ENCODE measurements at places on chromosomes 3 and 15. TPM values are rescaled to one million over a fixed set of nuclear protein-coding genes. Genes with fewer than 3 reads are reported as not detected.

The TYRO3 gene
- 115 TPM for total RNA-seq

The RPL14 gene
- total RNA-seq = 2,049 TPM

- peaks cover 18% of the 10 kb centered on the region for H3K36me3 ChIP-seq
- no peak overlapping the region for H3K4me3 ChIP-seq
- no peak for DNase-seq
- peaks cover 28% of the 10 kb centered on the region for H3K4me1 ChIP-seq
Observed at GRCh38 chr15:85607141-85607806, 187.5 kb downstream of the KLHL25 start.

DNA sequence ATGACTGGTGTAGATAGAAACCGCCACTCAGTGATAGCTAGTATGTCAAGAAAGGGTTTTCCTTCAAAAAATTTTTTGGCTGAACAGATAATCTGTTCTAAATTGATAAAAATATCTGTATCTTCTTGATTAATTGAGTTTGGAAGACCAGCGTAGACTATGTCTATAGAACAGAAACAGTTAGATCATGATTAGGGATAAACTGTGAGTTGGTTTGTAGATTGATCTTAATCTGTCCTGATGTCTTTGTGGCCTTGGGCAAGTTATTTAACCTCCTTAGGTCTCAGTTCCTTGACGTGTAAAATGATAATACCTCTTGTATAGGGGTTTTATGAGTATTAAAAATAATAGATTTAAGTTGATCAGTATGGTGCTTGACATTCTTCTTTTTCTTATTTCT lies 4.7 kb downstream of the NFKBIZ start:
- H3K27me3 ChIP-seq = peaks cover 9% of the 10 kb centered on the region
- no peak overlapping the region for H3K4me3 ChIP-seq
- H3K27ac ChIP-seq = no peak overlapping the region
- no peak for DNase-seq
- H3K4me1 ChIP-seq = peaks cover 23% of the 10 kb centered on the region
- peaks cover 50% of the 10 kb centered on the region for H3K36me3 ChIP-seq

The CCDC39 gene
- total RNA-seq = 0.46 TPM

The CLDN11 gene
- 1.8 TPM for total RNA-seq

The CLDN16 gene
- total RNA-seq = not detected

- H3K4me1 ChIP-seq = no peaks in the 10 kb centered on the region
- H3K36me3 ChIP-seq = no peaks in the 10 kb centered on the region
- H3K27me3 ChIP-seq = no peaks in the 10 kb centered on the region
- no peak overlapping the region for H3K4me3 ChIP-seq
- DNase-seq = no peak
Observed at GRCh38 chr3:102715030-102715697, 280.3 kb downstream of the ZPLD1 start.

DNA sequence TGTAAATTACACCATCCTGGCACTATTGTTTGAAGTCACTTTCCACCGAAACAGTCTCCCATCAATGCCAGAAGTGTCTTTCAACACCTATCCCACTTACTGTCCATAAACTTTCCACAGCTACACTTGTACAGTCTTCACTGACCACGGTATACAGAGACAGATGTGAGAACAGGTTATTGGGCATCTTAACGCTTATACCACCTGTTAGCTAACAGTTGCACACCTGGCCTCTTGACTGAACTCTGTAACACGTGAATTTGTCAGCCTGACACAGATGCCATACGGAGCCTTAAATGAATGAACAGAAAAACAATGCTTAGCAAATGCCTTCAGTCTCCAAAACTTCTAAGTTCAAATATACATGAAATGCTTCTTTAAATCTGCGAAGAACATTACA lies 440.5 kb downstream of the SHQ1 start:
- H3K36me3 ChIP-seq = no peaks in the 10 kb centered on the region
- H3K4me3 ChIP-seq = no peak overlapping the region
- peaks cover 73% of the 10 kb centered on the region for H3K4me1 ChIP-seq
- no peak for DNase-seq

The TBC1D23 gene
- 31.2 TPM for total RNA-seq

DNA sequence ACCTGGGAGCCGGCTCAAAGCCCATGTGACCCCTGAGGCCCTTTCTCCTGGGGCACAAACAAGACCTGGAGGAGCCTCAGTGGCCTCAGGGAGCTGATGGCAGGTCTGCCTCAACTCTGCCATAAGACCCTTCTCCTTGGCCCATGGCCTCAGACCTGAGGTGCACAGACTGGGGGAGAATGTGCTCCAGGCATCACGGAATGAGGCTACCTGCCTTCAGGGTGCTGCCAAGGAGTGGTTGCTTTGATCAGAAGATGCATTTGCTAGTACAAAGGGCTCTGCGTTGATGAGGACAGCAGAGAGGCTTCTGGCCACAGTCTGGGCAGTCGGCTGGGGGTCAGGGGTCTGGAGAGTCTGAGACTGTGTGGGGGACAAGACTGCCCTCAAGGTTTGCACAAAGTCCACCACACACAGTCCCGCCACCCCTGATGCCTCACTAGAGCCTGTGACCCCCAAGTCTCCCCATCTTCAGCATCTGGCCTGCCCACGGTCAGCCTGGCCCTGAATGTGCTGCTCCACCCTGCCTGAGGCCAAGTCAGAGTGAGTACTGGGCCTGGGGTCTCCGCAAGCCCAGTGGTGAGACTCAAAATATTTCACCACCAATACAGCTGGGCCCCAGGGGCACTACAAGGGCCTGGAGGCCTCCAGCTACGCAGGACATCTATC lies 26.6 kb downstream of the ALDH1L1 start:
- no peak overlapping the region for H3K4me3 ChIP-seq
- peaks cover 3% of the 10 kb centered on the region for H3K4me1 ChIP-seq
- DNase-seq = no peak
- H3K27me3 ChIP-seq = peaks cover 2% of the 10 kb centered on the region
- peaks cover 5% of the 10 kb centered on the region for H3K36me3 ChIP-seq

The ALPK3 gene
- total RNA-seq = 94.2 TPM

The SPSB4 gene
- total RNA-seq = 1.2 TPM

The MUSTN1 gene
- total RNA-seq = 1.1 TPM

The SCG5 gene
- total RNA-seq = 15.6 TPM

The HIGD2B gene
- not detected for total RNA-seq

The SEC22A gene
- total RNA-seq = 14.9 TPM

DNA sequence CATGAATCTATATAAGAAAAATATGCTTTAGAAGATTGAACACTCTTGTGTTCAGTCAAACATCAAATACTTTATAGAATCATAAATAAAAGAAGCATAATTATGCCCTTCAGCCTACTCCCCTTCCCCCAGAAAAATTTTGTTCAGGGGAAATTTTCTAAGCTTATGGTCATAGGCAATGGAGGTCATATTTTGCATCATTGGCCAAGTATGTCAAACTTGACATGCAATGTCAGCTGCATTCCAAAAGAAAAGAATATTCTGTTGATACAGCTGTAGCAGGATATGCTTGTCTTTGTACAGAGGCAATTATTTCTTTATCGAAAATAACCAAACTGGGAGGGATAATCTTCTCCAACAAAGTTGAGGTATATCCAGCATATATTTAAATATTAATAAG lies 328.2 kb downstream of the ZIC1 start:
- no peak overlapping the region for H3K4me3 ChIP-seq
- H3K27ac ChIP-seq = no peak overlapping the region

GRCh38 chr15:35755237-35755802 lies 209.4 kb upstream of the DPH6 start:
- H3K36me3 ChIP-seq = no peaks in the 10 kb centered on the region
- H3K4me3 ChIP-seq = no peak overlapping the region
- DNase-seq = no peak
- peaks cover 1% of the 10 kb centered on the region for H3K27me3 ChIP-seq
- H3K27ac ChIP-seq = no peak overlapping the region

DNA sequence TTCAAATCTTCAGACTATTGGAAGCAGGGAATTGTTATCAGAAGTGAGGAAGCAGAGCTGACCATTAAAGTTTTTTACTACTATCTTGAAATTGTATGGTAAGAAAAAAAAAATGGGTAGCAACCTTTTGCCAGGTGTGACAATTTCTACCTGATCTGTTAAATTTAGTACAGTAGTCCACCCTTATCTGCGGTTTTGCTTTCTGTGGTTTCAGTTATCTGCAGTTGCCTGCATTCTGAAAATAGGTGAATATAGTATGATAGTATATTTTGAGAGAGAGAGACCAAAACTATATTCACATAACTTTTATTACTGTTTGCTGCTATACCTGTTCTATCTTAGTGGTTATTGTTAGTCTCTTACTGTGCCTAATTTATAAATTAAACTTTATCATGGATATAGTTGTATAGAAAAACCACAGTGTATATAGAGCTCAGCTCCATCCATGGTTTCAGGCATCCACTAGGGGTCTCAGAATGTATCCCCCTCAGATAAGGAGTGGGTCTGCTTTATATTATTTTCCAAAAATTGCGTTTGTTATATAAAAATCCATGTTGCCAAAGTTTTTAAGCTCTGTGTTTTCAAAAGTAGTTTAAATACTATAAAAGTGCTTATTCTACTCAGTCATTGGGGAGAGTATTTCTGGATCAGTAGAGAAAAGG lies 69.9 kb downstream of the PTPRG start:
- H3K27me3 ChIP-seq = peaks cover 2% of the 10 kb centered on the region
- no peaks in the 10 kb centered on the region for H3K4me1 ChIP-seq
- no peak overlapping the region for H3K4me3 ChIP-seq
- no peak for DNase-seq
- H3K27ac ChIP-seq = no peak overlapping the region
- H3K36me3 ChIP-seq = peaks cover 4% of the 10 kb centered on the region

The IL17RE gene
- total RNA-seq = 0.74 TPM

GRCh38 chr15:100340721-100341238 lies 995 bp downstream of the ADAMTS17 start:
- no peaks in the 10 kb centered on the region for H3K36me3 ChIP-seq
- peaks cover 5% of the 10 kb centered on the region for H3K4me1 ChIP-seq
- no peak overlapping the region for H3K27ac ChIP-seq
- peak; percentile 15 for DNase-seq

DNA sequence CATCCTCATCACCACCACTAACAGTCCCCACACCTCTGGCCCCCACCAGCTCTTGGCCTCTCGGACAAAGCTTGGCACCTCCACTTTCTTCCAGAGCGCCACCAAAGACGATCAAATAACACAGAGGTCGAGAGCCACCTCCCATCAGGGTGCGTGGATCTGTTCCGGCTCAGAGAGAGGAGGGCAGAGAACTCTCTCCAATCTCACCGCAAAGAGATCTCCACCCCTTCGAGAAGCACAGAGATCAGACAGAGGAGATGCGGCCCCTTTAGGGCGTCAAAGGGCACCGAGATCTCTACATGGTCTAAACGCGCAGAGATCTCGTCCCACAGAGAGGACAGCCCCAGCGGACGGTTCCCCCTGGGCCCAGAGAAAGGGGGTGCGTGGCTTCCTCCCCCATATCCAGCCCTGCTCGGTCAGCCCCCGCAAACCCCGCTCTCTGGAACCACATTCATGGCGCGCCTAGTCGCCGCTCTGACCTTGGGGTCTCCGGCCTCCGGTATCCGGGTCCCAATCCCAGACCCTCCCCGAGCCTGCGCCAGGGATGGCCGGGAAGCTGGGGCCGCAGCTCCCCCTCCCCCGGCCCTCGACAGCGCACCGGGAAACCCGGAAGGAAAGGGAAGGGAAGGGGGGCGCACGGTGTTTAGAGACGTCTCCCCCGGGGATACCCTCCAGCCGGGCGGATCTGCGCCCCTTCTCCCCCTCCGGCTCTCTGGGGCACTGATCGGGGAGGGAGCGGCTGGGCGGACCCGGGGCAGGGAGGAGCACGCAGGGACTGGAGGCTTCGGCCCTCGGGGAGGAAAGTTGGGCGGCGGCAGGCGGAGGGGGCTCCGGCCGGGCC lies 608 bp downstream of the SCN5A start:
- peak overlapping the region; percentile 85 for H3K4me3 ChIP-seq
- H3K36me3 ChIP-seq = no peaks in the 10 kb centered on the region
- H3K4me1 ChIP-seq = no peaks in the 10 kb centered on the region
- no peak overlapping the region for H3K27ac ChIP-seq
- DNase-seq = no peak

The TFDP2 gene
- total RNA-seq = 31.1 TPM

The PPP2R3A gene
- 19.3 TPM for total RNA-seq

DNA sequence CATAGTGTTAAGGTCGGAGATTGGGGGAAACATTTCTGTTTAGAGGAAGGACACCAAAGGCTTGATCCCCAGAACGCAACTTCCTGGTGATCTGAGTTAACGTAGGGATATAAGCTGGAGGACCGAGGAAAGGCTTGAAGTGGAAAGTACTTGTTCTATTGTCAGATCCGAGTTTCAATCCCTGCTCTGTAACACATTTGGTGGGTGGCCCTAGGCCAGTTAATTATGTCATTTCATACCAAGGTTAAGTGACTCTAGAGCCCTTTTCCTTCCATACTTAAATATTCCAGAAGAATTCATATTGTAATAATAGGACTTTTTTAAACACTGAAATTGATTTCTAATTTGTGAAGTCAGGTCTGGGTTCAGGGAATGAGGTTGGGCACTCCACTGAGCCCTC lies 80.9 kb downstream of the RPLP1 start:
- peaks cover 6% of the 10 kb centered on the region for H3K27me3 ChIP-seq
- H3K4me3 ChIP-seq = no peak overlapping the region
- DNase-seq = no peak

DNA sequence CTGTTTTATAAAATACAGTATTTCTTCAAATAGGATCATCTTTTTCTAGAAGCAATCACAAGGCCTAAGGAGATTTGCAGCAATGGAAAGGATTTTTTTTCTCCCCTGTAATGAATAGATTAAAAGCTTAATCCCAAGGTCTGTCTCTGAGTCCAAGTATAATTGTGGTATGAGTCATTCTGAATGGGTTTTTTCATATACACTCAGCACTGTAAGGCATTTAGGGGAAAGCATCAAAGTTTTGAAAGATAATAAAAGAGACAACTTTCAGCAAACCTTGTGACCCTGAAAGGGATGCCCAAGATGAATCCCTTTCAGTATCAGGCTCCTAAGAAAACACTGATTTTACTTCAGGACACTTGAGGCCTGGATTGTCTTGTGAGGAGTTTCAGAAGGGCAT lies 23.3 kb upstream of the LARS2 start:
- H3K27ac ChIP-seq = no peak overlapping the region
- no peaks in the 10 kb centered on the region for H3K27me3 ChIP-seq
- H3K4me3 ChIP-seq = no peak overlapping the region

- H3K36me3 ChIP-seq = no peaks in the 10 kb centered on the region
- no peak for DNase-seq
- no peaks in the 10 kb centered on the region for H3K27me3 ChIP-seq
- H3K4me3 ChIP-seq = no peak overlapping the region
Observed at GRCh38 chr3:161576311-161576710, 79.7 kb downstream of the OTOL1 start.

The ASTE1 gene
- 5.5 TPM for total RNA-seq

DNA sequence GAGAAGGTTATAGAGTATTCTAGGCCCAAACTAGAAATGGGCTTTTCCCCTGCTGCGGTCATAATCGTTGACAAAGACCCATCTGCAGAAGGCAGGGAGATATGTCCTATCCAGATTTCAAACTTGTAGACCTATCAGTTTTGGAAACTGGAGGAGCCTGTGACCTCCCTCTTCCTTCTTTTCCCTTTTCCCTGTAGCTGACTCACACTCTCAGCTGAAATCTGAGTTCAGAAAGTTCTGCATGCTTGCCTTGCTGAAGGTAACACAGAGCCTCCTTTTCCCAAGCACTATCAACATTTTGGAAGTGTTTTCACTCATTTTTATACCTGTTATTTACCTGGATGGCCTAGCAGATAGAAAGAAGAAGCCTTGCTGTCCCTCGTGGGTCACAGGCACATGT lies 59.1 kb upstream of the PSMD6 start:
- H3K27me3 ChIP-seq = peaks cover 2% of the 10 kb centered on the region
- no peak overlapping the region for H3K4me3 ChIP-seq
- H3K27ac ChIP-seq = no peak overlapping the region
- H3K36me3 ChIP-seq = no peaks in the 10 kb centered on the region
- H3K4me1 ChIP-seq = peaks cover 11% of the 10 kb centered on the region

Data from endothelial cell (in vitro differentiated cells).